NCI-H446 (cell line): ENCODE measurements at places on chromosomes 12 and 14.
A peak's percentile ranks its signal among the peaks of the same experiment; 100 is the strongest.

DNA sequence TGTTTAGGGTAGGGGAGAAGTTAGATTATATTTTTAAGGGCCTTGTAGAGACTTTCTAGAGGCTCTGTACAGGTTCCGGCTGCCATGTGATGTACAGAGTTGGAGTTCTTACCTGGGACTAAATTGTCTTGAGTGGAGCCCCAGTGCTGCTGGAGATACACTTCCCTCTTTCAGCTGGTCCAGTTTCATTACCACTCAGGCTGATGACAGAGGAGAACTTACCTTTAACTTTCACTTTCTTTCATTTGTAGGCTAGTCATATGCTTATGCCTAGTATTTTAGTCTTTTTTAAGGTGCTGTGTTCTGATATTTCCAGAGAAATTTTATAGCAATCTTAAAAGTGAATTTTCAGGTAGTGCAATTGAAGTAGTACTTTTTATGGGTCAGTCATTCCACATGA lies 117.3 kb downstream of the ERC1 start:
- DNase-seq: no peak

DNA sequence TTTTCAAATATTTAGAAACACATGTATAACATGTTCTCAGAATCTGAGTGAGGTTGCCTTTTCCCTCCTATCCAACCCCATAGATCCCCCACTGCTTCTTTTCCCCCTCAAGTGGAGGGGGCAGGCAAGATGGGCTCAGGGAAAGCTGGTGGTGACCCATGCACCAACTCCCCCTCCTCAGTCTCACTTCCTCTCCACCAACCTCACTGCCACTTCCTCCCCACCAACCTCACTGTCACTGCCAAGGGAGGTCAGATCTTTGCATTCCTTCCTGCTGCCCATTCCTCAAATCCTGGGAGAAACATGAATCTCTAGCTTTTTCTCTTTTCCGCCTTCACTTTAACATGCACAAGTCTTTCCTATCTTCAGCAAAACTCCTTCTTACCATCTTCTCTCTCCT lies 48.7 kb downstream of the SPTB start:
- DNase-seq: no peak

DNA sequence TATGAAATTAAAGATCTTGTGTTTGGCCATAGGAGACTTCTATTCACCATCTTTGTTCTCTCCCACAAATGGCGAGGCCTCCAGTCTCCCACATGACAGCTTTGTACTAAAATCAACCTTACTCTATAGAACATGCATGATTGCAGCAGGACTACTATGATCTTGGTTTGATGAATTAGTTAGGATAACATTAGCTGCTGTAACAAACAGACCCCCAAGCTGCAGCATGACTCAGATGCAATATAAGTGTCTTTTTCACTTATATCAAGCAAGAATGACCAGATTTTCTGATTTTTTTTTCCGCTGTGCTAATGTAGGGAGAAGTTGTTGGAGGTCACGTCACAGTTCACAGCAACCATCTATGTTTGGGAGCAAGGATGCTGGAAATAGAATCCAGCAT lies 10.8 kb upstream of the OAS3 start:
- no peak for DNase-seq

DNA sequence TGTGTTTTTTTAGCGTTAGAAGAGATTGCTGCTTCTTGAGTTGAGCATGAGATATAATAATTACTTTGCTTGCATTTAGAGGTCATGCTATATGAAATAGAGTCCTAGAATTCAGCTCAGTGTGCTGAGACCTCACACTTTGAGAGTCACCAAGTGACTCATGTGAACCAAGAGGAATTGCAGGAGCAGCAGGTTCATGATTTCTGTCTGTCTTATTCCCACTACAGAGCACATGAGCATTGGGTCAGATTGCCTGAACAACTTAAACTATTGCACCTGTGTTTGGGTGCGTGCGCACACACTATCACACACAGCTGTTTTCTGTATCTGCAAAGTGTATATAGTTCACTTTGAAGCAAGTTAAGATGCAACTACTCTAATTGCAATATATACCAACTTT lies 109.3 kb downstream of the FGD4 start:
- no peak for DNase-seq

DNA sequence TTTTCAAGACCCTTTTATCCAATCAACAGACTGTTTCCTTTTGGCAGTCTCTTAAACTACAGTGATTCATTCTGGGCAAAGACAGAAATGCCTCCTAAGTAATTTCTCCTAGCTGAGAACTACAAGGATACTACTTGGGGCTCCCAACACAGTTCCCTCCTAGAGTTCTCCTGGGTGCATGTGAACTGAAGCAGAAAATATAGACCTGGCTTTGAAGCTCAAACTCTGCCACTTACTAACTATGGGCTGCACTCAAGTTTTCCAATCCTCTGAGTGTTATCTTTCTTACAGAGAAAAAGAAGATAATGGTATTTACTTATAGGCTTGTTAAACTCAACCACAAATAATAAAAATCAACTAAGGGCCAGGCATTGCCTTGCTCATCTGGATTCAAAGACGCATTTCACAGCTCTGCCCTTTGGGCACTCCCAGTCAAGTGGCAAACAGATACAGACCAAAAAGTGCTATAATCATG lies 97.6 kb downstream of the EFCAB11 start:
- no peak for DNase-seq

DNA sequence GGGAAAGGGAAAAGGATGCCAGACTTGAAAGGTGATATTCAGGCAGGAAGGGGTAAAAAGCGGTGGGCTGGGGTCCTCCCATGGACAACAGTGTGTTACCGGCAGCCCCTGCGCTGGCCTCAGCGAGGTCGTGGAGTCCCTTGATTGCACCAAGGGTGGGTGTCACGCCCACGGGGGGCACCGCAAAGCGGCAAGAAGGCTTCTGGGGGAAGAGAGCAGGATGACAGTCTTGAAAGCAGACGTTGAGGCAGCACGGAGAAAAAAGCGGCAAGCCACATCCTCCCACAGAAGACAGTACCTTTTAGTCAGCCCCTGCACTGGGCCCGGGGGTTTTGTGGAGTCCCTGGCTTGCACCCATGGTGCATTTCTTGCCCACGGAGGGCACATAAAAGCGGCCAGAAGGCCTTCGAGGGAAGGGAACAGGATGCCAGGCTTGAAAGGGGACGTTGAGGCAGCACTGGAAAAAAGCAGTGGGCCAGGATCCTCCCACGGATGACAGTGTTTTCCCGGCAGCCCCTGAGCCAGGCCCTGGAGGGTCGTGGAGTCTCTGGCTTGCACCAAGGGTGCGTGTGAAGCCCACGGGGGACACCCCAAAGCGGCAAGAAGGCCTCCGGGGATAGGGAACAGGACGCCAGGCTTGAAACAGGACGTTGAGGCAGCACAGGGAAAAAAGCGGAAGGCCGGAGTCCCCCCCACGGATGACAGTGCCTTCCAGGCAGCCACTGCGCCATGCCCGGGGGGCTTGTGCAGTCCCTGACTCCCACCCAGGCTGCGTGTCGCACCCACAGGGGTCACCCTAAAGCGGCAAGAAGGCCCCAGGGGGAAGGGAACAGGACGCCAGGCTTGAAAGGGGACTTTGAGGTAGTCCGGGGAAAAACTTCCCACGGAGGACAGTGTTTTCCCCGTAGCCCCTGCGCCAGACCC lies 162.2 kb upstream of the ALG10B start:
- no peak for DNase-seq

GRCh38 chr14:56580221-56580711 lies 668 bp downstream of the TMEM260 start:
- DNase-seq: no peak

DNA sequence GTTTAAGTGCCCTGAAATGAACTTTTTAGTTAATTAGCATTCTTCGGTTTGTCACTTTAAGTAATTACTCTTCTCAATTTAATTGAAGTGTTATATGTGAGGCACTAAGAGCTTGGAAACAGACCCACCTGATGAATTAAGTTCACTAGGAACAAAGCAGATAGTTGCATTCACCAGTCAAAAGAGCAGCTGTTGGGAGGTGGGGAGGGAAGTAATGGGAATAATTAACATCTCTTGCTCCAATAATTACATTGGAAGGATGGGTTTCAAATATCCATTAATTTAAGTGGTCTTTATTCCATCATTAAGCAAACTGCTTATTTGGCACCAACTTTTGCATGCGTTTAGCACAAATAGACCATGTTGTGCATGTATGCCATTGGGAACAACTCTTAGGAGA lies 667.2 kb downstream of the GALC start:
- DNase-seq: no peak

DNA sequence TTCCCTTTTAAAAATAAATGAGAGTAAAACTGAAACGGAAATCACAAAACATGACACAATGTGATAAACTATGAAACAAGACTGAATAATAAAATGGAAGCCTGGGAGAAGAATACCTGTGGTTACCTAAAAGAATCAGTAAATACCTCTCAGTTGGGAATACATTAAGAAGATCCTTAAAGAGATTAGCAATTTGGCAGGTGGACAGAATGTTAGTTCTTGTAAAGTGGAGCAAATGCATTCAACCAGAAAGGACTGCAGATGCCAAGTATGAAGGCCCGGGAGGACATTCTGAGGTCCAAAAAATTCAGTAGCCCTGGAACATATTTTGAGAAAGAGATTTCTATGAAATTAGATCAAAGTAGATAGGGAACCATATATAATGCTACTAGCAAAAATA lies 861.3 kb upstream of the SEL1L start:
- no peak for DNase-seq

DNA sequence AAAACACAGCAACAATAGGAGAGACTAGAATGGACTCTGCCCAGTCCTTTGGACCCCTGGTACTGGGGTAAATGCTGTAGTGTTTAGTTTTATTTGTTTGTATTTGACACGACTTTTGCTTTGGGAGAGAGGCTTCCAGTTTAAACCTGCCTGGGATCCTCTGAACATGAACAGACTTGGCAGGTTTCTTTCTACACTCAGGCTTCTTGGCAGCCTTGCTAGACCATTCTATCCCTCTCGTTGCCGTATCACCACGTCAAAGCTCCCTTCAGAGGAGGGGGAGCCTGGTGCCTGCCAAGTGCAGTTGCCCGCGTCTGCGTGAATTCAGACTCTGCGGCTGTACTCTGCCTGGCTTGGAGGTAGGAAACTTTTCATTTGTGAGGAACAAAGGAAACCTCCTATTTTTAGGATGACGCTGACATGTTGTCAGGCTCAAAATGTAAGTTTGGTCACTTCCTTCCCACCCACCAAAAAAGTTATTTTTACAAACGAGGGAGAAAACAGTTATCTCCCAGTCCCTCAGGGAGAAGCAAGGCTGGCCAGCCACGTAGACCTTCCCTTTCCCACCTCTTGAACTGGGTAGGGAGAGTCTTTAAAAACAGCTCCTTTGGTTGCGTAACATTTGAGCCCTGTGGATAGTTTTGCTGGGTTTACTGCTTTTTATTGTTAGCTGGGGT lies 25.9 kb downstream of the CD9 start:
- peak; percentile 81 for DNase-seq

GRCh38 chr12:53500142-53500775 lies 824 bp upstream of the TARBP2 start:
- DNase-seq: no peak
